ENCODE measurements at places on chromosomes 4 and X. TPM values are rescaled to one million over a fixed set of nuclear protein-coding genes. Genes with fewer than 3 reads are reported as not detected.

The TCEAL2 gene
- total RNA-seq: not detected

The SSX4 gene
- not detected for total RNA-seq

The IKBKG gene
- total RNA-seq: 14.2 TPM

The TBX22 gene
- total RNA-seq: not detected

The GK2 gene
- total RNA-seq: not detected

The CENPVL1 gene
- total RNA-seq: not detected

The S100P gene
- 0.06 TPM for total RNA-seq

The SERTM2 gene
- total RNA-seq: not detected

The CXCL11 gene
- 5.7 TPM for total RNA-seq

The CDS1 gene
- 0.06 TPM for total RNA-seq

The CPXCR1 gene
- not detected for total RNA-seq

The HMGN5 gene
- total RNA-seq: 1.2 TPM

The ANXA10 gene
- total RNA-seq: 0.50 TPM

The TRAM1L1 gene
- total RNA-seq: 1.4 TPM

The SPIN4 gene
- 6.3 TPM for total RNA-seq

The ADRA2C gene
- total RNA-seq: 0.31 TPM

The PABPC4L gene
- total RNA-seq: 1.4 TPM

The CXXC4 gene
- total RNA-seq: under 0.01 TPM

The CLDN34 gene
- not detected for total RNA-seq

Measured in bladder microvascular endothelial cell (primary cell).